Activated T-cell treated with anti-CD3 and anti-CD28 coated beads for 4 hours (primary cell): ENCODE measurements at places on chromosomes 16 and 17.

DNA sequence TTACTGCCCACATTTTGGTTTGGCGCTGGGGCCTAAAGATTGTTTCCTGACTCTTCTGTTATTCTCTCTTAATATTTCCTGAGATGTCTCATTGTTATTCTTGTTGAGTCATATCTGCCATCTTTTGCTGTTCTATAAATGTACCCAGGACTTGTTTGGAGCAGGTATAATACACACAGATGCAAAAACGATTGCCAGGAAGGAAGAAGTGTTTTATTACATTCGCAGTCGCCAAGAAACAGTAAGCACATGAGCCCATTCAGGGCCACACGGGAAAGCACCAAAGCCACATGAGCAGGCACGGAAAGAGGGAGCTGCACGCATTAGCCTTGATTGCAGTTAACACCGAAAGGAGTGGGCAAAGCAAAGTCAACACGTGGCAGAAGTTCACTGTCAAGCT is 70.2 kb downstream of the ARHGAP44 start:
- no peak for DNase-seq

DNA sequence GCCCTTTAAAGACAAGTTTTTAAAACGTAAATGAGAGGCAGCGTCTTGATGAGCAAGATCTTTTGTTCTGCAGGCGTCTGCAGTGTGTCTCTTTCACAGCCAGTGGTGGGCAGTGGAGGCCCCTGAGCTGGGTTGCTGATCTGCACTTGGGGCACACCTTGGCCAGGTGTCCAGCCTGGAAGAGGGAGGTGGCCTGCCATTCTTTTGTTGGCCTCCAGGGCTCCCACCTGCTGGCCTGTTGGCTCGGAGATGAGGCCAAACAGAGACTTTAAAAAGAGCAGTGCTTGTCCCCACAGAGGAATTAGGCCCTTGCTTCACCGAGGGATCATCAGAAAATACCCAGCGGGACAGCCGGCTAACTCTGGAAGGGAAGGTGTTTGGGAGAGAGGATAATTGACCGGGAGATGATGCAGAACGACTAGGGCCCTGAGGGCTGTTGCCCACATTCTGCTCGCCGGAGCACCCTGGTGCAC is 145.9 kb upstream of the PLCG2 start:
- DNase-seq: no peak

DNA sequence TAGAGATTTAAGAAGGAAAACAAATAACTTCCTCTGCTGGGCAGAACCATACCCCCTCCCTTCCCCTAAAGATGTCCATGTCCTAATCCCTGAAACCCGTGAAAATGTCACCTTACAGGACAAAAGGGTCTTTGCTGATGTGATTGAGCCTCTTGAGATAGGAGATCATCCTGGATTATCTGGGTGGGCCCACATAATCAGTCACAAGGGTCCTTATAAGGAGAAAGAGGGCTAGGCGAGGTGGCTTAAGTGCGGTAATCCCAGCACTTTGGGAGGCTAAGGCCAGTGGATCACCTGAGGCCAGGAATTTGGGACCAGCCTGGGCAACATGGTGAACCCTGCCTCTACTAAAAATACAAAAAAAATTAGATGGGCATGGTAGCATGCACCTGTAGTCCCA is 12.0 kb upstream of the SLC39A11 start:
- DNase-seq: no peak

- DNase-seq: no peak
These were observed 32.6 kb upstream of the CBFA2T3 start for GRCh38 chr16:89009343-89010209.

DNA sequence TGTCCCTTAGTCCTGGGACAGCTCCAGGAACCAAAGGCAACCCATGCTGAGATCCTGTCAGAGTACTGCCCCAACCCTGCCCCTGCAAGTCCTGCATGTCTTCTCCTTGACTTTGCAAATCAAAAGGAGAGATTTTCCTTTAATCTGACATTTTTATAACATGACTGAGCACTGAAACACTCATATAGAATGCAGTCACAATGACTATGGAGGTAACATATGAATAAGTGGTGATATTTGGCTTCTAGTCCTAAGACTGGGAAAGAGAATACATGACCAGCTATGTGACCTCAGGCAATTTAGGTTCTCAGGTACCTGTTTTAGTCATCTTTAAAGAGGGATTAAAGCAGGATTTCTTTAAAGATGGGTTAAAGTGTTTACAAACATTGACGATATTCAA is 941.6 kb upstream of the CDH8 start:
- DNase-seq: no peak

- no peak for DNase-seq
These were observed 10.7 kb upstream of the MRPS23 start for GRCh38 chr17:57860414-57860999.

GRCh38 chr17:81511554-81511803 is 1.1 kb downstream of the ACTG1 start:
- DNase-seq: no peak

- DNase-seq: no peak
These were observed 13.6 kb downstream of the CCDC92B start for GRCh38 chr17:2735896-2736295.

GRCh38 chr16:22721511-22722100 is 92.4 kb upstream of the HS3ST2 start:
- DNase-seq: no peak

DNA sequence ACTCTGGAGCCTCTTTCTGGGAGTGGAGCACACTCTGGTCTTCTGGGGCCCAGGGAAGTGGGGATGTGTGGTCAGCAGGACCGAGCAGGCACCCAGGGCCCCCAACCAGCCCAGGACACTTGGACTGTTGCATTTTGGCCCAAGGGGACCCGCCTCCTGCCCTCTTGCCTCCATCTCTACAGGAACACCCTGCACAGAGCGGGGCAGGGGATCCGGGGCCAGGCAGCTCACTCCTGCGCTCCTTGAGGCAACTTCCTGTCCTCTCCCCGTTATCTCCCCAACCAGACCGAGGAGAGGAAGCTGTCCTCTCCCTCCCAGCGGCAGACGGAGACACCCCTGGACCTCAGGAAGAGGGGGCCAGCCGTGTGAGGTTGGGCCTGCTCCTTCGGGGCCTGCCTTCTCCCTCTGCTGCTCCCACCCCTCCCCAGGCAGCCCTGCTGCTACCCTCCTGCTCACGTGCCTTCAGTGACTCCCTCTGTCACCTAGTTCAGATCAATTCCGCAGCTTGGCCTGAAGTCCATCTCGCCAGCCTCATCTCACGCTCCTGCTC is 10.0 kb upstream of the ATP2A3 start:
- DNase-seq: no peak

DNA sequence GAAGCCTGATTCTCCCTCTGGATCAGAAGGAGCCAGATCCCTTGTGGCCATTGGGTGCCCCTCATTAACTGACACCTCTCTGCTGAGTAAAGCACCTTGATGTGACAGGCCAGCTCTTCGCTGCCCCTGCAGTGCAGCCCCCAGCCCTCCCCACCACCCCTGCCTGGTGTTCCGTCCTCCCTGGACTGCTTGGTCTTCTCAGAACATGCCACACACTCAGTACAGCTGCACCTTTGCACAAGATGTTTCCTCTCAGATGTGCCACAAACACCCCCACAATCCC is 20.2 kb downstream of the GOSR2 start:
- no peak for DNase-seq

DNA sequence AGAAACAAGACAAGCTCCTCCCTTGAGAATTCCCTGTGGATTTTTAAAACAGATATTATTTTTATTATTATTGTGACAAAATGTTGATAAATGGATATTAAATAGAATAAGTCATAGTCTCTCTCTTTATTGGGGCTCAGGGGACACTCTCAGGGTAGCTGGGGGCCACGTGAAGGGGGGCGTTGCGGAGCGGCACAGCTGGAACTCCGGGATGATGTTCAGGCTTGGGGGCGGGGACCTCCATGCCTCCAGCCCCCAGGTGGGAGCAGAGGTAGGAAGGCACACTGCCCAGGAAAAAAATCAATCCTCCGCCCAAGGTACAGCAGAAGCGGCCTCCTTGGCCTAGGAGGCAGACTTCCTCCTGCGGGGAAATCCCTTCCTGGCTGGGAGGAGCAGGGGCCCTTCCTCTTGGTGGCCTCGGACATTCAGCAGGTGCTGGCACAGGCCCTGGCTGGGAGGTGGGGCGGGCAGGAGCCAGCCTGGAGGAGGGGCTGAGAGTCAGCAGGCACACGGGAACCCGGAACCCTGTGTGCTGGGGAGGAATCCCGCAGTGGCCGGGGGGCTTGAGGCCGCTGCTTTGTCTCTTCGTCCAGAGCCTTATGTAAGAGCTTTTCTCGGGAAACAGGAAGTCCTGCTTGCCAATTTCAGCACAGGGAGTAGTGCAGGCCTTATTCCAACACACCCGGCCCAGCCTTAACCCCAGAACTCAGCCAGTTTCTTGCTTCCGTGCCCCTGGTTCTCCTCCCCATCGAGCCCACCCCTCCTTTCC is 591 bp upstream of the TNFSF13 start:
- DNase-seq: no peak

GRCh38 chr17:50464736-50465135 is 3.9 kb downstream of the CHAD start:
- DNase-seq: no peak

GRCh38 chr17:35795007-35795870 is at the start of gene MMP28:
Gene MMP28, minus strand, starts transcription at chr17:35795641. Its CDS starts 264 bp downstream, at chr17:35795377.
- no peak for DNase-seq

DNA sequence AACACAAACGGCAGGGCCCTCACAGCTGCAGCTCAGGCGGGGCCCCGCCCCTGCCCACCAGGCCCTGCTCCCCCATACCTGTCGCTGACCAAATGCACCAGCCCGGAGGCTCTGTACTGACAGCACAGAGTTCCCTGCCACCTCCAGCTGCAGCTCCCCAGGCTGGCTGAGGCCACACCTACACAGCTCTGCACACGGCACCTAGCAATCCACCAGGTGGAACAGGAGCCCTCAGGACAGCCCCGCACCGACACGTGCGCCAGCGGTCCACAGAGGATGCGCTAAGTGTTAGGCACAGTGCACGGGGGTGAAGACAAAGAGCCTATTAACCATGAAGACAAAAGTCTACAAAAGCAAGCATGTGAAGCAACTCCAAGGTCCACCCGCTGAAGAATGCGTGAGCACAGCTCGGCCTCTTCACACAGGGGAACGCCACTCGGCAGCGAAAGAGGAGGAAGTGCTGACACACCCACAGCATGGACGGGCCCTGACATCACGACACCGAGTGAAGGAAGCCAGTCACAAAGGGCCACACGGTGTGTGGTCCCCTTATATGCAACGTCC is 5.4 kb downstream of the ZCCHC14 start:
- DNase-seq: no peak

DNA sequence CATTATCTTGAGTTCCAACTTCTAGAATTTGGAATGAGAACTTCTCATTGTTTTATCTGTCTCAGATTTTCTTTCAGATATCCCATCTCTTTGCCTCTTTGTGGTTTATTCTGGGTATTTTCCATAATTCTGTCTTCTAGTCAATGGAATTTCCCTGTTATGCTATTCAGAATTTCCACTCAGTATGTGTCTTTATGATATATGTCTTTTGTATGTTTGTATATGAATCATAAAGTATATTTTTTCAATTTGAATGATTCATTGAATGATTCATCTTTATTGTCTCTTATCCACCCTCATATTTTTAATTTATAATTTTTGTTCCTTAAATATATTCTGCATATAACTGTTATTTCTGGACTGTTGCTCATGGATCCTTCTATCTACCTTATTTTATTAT is 729.7 kb upstream of the GOT2 start:
- DNase-seq: no peak

DNA sequence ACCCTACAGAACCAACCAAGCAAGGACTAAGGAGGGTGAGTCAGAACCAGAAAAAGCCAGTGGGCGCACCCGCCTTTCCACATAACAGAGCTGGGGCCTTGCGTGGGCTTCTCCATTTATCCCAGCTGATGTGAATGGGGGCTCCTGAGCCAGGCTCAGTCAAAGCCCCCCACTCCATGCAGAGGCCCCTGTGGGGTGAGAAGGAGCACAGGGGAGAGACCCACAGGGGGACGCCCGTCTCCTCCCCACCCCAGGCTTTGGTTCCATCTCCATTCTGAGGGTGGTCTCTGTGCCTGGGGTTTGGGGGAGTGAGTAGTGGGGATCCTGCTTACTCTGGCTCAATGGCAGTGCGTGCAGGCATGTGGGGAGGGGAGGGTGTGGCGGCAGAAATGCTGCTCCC is 210.1 kb upstream of the TNRC6C start:
- DNase-seq: no peak

DNA sequence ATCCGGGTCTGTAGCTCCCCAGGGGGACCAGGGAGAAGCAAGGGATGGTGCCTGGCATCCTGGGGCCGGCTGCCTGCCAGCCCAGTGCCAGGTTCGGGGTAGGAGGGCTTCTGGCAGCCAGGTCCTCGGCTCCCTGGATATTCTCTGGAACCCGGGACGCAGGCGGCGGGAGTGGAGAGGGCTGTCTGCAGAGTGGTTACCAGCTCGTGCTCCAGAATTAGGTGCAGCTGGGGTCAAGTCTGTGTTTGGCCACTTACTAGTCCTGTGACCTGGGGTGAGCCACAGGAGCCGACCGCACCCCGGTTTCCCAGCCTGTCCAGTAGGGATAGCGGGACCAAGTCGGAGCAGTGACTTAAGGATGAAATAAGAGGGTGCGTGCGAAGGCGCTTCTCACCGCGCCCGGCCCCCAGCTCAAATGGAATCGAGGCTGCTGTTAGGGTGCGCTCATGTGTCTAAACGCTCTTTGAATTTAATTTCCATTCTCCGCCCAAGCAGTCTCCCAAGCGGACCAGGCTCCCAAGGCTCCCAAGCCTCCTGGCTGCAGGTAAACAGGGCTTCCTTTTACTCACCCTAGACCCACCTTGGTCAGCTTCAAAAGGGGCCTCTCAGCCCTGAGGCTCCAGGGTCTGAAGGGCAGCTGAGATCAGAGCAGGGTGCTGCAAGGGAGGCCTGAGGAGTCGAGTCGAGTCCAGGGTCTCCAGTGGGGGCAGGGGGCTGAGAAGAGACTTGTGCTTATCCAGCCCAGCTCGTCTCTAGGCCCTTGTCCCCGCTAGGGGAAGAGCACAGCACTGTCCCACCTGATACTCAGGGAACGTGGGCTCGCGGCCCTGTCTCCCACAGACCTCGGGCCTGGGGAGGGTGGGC is 28.3 kb upstream of the ZNF469 start:
- no peak for DNase-seq

- no peak for DNase-seq
These were observed 42.0 kb upstream of the KCNJ2 start for GRCh38 chr17:70127221-70127873.

DNA sequence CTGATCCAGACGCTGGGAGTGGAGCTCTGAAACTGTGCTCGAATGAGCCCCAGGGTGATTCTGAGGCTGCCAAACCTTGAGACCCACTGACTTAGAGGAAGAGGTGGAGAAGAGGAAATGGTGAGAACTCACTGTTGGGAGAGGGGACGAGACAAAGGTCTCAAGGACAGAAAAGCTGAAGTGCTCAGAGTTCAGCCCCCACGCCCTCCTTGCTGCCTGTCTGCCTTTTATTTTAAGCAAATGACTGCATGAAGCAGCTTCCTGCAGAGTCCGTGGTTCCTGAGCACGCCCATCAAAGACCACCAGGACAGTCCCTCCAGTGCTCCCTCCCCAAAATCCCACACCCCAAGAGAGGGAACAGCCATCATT is 20.4 kb downstream of the COTL1 start:
- DNase-seq: no peak

DNA sequence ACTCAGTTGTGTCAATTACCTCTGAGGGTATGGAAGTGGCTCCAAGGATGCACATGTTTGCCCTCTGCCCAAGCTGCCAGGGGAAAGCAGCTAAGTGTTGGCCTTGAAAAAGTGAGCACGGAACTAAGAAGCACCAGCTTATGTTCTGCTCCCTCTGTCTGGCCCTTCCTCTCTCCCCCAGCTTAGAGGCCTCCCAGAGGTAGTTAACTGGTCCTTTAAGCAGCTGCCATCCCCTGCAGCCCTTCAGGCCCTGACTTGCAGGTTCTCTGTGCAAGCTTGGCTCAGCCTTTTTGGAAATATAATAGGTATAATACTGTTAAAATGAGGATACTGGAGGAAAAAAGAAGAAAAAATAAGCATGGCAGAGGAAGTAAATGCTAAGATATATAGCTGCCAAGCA is 7.0 kb upstream of the UBE2Z start:
- DNase-seq: no peak
